ENCODE measurements at places on chromosomes 5 and 9. TPM values are rescaled to one million over a fixed set of nuclear protein-coding genes. Genes with fewer than 3 reads are reported as not detected.

DNA sequence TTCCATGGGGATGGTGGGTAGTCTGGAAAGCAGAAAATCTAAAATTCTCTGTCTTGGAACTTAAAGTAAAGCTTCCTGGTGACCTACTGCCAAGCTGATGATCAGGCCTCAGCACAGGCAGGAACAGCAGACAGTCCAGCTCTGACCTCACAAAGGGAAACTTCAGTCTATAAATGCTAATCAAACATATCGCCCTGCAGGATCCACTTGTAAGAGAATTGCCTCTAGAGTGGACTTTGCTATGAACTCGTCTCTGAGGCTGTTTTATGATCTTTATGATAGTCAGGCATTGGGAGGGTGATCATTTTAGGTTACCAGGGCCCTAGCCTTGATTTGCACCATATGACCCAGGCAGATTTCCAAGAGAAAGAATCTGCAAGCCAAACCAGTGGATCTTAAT is 67.6 kb upstream of the SELENOP start:
- no peak for DNase-seq

The BTNL8 gene
- 0.13 TPM for total RNA-seq

The SPINK13 gene
- not detected for total RNA-seq

DNA sequence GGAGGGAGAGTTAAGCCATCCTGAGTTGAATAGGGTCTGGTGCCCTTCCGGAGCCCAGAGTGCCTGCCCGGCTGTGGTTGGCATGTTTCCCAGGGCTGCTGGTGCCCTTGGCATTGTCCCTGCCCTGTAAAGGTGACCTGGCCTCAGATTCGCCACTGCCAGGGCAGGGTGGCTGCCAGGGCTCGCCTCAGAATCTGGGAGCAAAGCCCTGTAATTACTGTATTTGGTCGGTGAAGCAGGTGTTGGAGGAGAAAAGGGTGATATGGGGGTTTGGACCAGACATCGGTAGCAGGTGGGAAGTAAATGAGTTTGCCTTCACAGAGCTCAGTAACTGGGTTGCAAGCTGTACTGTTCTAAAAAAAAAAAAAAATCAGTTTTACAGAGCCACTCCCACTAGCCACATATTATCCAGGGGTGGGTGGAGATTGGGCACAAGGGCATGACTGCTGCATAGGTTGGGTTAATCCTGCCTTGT is 47.6 kb downstream of the RGS3 start:
- no peak for DNase-seq

DNA sequence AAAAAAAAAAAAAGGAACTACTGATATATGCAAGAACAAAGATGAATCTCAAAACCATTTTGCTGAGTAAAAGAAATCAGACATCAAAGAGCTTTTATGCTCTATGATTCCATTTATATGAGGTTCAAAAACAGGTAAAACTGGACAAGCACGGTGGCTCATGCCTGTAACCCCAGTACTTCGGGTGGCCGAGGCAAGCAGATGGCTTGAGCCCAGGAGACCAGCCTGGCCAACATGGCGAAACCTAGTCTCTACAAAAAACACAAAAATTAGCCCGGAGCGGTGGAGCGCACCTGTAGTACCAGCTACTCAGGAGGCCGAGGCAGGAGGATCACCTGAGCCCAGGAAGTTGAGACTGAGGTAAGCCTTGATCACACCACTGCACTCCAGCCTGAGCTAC is 7.8 kb downstream of the PTBP3 start:
- no peak for DNase-seq

DNA sequence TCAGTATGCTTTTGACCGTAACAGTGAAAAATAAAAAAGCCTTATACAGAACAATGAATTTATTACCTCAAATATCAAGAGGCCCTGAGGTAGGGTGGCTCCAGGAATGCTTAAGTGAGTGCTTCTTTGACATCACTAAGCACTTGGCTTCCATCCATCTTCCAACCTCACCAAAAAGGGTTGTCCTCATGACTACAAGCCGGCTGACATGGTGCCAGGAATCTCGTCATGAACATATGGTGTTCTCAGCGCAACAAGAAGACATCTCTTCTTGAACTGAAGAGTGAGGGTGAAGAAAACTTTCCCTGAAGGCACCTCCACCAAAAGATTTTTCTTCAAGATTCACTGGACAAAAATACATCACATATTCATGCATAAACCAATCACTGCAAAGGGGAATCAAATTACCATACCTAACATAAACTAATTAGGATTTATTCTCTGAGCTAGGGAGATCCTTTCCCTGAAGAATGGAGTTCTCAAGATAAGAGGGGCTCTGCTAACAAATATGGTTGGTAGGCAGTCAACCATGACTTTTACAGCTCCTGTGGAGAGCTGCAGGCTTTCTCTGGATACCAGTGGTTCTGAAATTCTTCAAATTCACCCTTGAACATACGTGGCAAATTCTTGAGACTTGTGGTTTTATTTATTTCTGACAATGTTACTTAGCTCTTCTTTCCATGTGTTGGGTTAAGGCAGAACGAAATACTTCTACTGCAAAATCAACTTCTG is 49.5 kb downstream of the AGXT2 start:
- no peak for DNase-seq

The ARSI gene
- not detected for total RNA-seq

The IL13 gene
- total RNA-seq = 65.3 TPM

Measured in CD8-positive, alpha-beta memory T cell (primary cell).